Activated CD4-positive, alpha-beta memory T cell treated with anti-CD3 and anti-CD28 coated beads, Interleukin-2, amount 10 ng/mL, durations not matched to agents 7 days and 5 days (primary cell): ENCODE measurements at places on chromosomes 2 and 18.

- no peak for DNase-seq
- no peaks in the 10 kb centered on the region for H3K36me3 ChIP-seq
- H3K4me3 ChIP-seq = no peak overlapping the region
- peaks cover 2% of the 10 kb centered on the region for H3K27me3 ChIP-seq
Measured at GRCh38 chr18:24734058-24734457, 273.6 kb downstream of the HRH4 start.

- peak overlapping the region; percentile 93 for H3K4me3 ChIP-seq
- H3K4me1 ChIP-seq = peaks cover 43% of the 10 kb centered on the region
- DNase-seq = peak; percentile 58
Measured at GRCh38 chr2:88690591-88691338, 708 bp upstream of the RPIA start.

DNA sequence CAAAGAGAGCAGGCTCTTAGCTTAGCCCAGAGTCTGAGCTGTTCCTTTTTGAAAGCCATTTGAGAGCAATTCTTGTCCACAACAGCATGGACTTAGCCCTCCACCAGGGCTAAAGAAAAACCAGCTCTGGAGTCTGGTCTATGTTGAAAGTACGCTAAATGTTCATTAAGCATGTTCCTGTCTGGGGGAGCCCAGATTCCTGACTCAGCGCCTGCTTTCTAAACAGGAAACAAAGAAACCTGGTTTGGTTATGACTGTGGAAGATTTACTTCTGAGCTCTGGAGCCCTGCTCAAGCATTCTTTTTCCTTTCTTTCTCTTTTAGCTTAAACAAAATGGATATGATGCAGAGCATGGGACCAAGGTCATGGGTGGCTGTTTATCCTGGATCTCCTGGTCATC, 279.8 kb downstream of the RBM43 start:
- H3K4me3 ChIP-seq = no peak overlapping the region
- no peaks in the 10 kb centered on the region for H3K27me3 ChIP-seq
- H3K36me3 ChIP-seq = no peaks in the 10 kb centered on the region
- peaks cover 3% of the 10 kb centered on the region for H3K4me1 ChIP-seq

GRCh38 chr18:22694954-22695353, 238.2 kb upstream of the RBBP8 start:
- DNase-seq = no peak
- H3K4me1 ChIP-seq = no peaks in the 10 kb centered on the region
- no peak overlapping the region for H3K27ac ChIP-seq
- H3K4me3 ChIP-seq = no peak overlapping the region
- no peaks in the 10 kb centered on the region for H3K27me3 ChIP-seq
